ENCODE measurements at places on chromosomes 1 and 21.
A peak's percentile ranks its signal among the peaks of the same experiment; 100 is the strongest.

DNA sequence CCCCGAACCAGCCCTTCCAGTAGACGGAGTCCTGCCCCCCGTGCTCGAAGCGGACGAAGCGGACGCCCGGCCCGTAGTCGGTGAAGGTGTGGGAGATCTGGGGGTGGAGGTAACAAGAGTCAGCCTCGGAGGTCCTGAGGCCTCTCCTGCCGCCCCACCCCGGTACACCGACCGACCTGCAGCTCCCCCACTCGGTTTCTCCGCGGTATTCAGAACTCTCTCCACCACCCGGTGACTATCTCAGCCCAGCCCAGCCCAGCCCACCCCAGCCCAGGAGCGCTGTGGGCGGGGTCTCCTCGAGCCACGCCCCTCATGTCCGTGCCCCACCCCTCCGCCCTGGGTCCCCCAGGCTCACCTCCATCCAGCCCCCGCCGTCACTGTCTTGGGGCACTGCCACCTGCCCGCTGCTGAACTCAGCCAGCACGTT is 5.5 kb downstream of the FBXO2 start:
- DNase-seq: no peak

DNA sequence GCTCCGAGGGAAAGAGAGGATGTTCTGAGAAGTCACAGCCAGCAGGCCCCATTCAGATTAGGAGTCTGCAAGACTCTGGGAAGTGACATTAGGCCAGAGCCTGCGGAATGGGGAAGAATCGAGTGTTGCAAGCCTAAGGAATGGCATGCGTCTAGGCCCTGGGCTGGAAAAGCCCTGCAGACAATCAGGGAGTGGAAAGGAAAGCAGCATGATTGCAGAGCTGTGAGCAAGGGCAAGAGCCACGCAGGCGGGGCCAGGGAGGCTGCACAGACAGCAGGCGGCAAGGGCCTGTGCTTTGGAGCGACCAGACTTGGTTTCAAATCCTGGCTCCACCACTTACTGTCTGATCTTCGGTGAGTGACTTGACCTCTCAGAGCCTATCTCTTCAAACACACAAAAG is 118.2 kb downstream of the RRAGC start:
- no peak for DNase-seq

DNA sequence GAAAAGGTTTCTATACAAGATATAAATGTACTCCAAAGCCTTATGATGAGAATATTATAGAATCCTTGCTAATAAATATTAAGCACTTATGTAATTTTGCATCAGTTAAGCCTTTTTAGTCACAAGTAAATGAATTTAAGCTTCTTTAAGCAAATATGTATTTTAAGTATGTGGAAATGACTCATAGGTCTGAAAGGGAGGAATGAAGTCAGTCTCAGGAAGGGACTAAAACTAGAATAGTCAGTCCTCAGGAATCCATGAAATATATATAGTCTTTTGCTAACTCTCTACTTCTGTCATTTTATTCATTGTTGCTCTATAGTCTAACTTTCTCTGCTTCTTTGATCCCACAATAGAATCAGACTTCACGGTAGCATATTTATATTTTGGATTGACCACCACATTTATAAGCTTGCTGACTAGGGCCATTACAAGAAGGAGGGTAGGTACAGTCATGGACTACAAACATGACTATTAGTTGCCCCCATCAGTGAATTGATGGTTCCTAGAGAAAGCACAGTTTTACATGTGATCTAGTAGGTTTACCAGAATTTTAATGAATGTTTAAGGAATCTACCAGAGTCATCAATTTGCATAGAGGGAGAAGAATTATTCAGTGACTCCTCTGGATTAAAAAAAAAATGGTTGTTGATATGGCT is 20.2 kb upstream of the RABGGTB start:
- DNase-seq: peak; percentile 80

GRCh38 chr1:25030674-25031589 is 100.9 kb upstream of the RUNX3 start:
- no peak for DNase-seq

DNA sequence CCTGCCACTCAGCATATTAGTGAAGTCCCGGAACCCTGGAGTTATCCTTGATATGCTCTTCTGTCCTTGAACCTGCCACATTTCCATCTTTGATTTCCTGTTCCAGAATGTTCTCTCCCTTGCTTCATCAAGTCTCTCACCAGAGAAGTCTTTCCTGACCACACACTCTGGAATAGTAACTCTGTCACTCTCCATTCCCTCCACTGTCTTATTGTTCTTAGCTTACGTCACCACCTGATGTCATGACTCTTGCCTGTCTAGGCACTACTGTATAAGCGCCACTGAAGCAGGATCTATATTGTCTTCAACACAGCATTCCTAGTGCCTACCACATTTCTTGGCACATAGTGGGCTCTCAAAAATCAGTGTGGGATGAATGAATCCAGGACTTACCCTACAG is 65.4 kb upstream of the SMYD2 start:
- DNase-seq: no peak

- DNase-seq: no peak
Observed at GRCh38 chr1:18293291-18293690, 185.7 kb downstream of the IGSF21 start.

DNA sequence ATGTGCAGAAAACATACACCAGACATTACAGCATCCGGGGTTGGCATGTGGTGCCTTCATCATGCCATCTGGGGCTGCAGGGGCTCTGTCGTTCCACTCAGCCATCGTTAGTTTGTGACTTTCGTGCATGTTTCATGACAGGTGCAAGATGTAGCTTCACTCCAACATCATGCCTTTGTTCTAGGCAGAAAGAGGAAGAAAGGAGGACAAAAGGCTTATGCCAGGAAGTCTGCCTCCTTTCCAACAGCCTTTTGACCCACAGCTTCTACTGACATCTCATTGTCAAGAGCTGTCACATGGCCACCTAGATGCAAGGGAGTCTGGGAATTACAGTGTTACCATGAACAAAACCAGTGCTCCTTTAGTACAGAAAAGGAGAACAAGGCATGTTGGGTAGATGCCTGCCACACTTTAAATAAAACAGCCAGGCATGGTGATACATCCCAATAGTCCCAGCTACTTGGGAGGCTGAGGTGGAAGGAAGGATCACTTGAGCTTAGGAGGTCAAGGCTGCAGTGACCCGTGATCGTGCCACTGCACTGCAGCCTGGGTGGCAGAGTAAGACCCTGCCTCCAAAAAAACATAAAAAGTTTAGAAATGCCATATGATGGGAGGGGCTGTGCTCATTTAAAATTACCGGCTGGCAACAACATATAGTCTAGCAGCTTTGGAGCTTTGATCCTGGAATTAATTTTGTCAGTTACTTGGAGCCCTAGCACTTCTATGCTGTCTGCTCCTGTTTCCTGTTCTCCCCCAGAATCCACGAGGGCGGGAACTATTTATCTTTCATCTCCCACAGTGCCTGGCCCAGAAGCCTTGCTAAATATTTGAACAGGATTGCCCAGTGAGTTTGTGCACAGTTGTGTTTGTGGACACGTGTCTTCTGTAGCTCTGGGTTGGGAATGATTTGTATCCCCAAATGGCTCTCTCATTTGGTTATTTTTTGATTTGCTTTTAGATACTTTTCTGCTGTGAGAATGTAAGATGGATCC is 7.4 kb downstream of the DOP1B start:
- no peak for DNase-seq

- no peak for DNase-seq
Observed at GRCh38 chr1:160884579-160884978, 401 bp downstream of the ITLN1 start.

- peak; percentile 60 for DNase-seq
Observed at GRCh38 chr1:82485591-82486369, 685.0 kb downstream of the ADGRL2 start.

- DNase-seq: no peak
Observed at GRCh38 chr1:29585201-29585600, 348.9 kb downstream of the PTPRU start.

GRCh38 chr21:36419996-36420395 is 34.8 kb downstream of the CHAF1B start:
- peak; percentile 94 for DNase-seq

- DNase-seq: no peak
Observed at GRCh38 chr1:68811806-68812205, 314.9 kb upstream of the DEPDC1 start.

DNA sequence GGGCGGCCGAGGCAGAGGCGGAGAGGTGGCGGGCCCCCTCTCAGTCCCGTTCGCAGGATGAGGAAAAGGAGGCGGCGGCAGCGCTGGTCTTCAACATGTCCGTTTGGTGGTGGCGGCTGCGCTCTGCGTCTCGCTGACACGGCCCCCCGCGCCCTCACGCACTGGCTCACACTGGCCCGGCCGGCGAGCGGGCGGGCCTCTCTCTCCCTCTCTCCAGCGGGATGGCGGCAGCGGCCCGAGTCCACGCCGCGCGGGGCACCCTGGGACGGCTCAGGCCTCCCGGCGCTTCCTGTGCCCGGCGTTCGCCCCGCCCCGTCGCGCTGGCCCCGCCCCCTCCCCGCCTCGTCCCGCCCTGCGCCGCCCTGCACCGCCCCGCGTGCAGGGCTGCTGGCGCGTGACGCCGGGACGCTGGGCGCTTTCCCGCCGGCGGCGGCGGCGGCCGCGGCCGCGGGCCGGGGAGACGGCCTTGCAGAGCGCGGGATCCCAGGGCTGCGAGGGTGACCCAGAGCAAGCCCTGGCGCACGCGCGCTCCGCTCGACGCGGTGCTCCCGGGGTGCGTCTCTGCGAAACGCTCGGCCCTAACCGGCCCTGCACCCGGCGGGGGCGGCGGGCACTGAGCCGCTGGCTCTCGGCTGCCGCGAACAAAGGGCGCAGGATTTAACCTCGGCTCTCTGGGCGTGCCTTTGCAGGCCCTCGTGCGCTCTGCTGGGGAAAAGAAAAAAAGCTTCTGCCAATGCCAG is at the start of gene SCAF4:
TSS of gene SCAF4 (minus strand) at position 262 of the 740 bp plus-strand sequence. CDS start 426 bp downstream, outside the sequence.
- peak; percentile 84 for DNase-seq

DNA sequence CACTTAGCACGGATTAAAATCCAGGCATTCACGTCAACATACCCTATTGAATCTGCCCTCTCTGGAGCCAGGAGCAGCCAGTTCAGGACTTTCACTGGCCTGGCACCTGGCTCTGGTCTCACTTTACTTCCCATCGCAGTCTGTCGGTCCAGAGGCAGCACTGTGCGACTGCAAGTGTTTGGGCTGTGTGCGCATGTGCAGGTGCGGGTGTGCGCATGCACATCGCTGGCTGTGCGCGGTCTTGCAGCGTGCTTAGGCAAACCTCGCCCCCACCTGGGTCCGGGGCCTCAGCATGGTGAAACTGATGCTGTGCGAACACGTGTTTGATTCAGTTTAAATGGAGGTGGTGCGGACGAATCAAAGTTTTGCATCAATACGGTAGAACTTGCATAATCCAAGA is 38.0 kb downstream of the ATF3 start:
- DNase-seq: no peak

- DNase-seq: no peak
Observed at GRCh38 chr1:180489313-180489712, 13.1 kb downstream of the ACBD6 start.

- no peak for DNase-seq
Observed at GRCh38 chr1:15808955-15809354, 1.5 kb upstream of the UQCRHL start.

- DNase-seq: no peak
Observed at GRCh38 chr21:44762221-44763049, 39.2 kb downstream of the UBE2G2 start.

DNA sequence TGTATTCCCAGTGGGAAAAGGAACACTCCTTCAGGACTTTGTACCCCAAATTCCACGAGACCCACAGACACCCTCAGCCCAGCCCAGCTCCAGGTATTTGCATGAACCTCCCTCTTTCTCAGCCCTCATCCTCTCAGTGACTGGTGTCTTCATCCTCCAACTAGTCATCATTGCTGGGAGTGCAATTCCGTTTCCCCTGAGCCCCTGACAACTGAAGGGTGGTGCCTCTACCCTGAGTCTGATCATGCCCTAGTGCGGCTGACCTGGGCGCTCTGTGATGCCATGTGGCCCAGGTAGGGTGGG is 3.8 kb upstream of the ZNF692 start:
- DNase-seq: no peak

- DNase-seq: peak; percentile 94
Observed at GRCh38 chr1:69913977-69914376, 291.4 kb downstream of the LRRC40 start.

DNA sequence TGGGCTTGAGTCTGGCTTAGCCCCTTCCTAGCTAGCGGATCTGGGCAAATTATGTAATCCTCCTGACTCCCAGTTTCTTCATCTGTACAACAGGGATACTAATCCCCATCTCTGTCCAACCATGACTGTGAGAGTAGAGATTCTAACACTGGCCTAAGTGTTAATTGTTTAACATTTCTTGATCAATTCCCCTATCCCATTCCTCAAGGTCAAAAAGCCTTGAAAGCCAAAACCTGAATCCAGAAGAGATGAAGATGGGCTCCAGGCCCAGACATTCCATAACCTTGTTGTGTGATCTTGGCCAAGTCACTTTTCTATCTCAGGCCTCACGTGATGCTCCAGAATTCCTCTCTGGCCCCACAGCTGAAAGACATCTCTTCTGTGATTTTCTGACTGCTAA is 18.8 kb upstream of the PHLDA3 start:
- DNase-seq: peak; percentile 47

GRCh38 chr1:54623216-54624007 is at the start of gene FAM151A:
FAM151A (minus strand) TSS chr1:54623525; CDS start chr1:54623395, 130 bp downstream.
- no peak for DNase-seq

DNA sequence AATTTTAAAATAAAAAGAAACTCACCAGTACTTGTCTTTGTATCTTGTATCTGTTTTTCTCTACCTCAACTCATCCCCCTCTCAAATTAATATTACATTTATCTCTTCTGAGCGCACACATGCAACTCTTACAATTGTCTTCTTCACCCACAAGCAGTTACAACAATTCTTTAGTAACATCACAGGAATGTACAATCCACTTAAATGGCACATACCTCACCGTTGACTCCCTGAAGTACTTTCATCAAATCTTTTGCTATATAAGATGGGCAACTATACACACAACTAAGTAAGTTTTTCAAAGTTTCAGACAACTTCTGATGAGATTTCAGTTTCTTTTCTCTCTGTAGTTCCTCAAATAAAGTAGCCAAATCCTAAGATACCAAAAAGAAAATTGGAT is 28.3 kb downstream of the HEATR1 start:
- peak; percentile 13 for DNase-seq

- no peak for DNase-seq
Observed at GRCh38 chr1:38028105-38028591, 15.6 kb downstream of the UTP11 start.

- DNase-seq: no peak
Observed at GRCh38 chr1:3527774-3528173, 73.3 kb downstream of the ARHGEF16 start.

DNA sequence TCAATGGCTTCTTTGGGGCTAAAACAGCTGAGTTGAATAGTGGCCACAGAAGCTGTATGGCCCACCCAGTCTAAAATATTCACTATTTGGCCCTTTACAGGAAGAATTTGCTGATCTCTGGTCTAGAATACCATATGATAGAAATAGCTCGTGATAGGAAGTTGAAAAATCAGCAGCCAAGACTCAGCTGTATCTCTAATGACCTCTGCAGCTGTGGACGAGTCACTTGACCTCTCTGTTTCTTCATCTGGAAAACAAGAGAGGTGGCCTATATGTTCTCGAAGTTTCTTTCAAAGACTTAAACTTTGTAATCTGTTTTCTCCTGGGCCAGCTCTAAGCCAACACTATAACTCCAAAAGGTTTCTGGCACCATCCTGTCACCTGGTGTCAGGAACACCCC is 129.2 kb downstream of the ZBTB18 start:
- DNase-seq: no peak

Measured in fibroblast of the aortic adventitia (primary cell).